ENCODE measurements at places on chromosomes 6 and 20.
A peak's percentile ranks its signal among the peaks of the same experiment; 100 is the strongest.

- DNase-seq: no peak
These were observed 200.0 kb downstream of the WDR27 start for GRCh38 chr6:169501777-169502313.

GRCh38 chr6:94133106-94133505 lies 713.7 kb upstream of the EPHA7 start:
- DNase-seq: no peak

DNA sequence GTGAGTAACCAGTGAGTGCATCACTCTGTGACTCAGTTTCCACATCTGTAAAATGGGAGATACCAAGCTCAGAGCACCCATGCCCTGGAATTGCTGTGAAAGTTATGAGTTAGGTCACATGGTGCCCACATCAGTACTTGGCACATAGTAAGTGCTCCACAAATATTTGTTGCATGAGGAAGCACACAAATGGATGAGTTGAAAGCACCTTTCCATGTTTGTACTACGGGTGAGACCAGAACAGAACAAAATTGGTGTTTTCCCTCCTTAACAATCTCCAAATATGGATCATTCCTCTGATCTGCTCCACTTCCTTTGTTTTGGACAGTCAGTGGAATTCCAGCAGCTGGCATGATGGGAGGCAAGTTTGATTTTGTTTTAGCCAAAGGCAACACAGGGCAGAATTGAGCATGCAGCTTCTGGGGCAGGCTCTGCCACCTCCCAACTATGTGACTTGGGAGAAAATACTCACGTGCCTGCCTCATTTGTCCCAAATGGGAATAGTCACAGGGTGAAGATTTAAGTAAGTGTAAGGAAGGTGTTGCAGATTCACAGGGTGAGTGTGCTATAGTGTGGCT lies 503.7 kb upstream of the SULF2 start:
- no peak for DNase-seq

GRCh38 chr6:12343440-12344162 lies 53.4 kb downstream of the EDN1 start:
- no peak for DNase-seq

DNA sequence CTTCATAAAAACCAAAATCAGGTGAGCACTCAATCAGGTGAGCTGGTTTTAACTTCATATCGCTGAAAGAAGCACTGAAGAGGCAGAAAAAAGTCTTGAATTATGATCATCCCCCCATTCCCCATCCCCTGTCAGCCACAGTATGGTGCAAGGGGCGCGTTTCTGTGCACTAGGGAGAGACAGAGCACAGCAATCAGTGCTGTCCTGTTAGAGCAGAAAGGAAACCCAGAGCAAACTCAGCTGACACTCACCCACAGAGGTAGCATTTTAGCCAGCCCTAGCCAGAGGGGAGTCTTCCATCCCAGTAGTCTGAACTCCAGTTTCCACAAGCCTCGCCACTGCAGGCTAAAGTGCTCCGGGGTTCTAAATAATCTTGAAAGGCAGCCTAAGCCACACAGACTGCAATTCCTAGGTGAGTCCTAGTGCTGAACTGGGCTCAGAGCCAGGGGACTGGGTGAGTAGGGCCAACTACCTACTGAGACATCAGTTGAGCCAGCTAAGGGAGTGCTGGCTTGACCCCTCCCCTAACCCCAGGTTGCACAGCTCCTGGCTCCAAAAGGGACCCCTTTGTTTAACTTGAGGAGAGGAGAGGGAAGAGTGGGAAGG lies 1352.6 kb upstream of the GJE1 start:
- DNase-seq: no peak

DNA sequence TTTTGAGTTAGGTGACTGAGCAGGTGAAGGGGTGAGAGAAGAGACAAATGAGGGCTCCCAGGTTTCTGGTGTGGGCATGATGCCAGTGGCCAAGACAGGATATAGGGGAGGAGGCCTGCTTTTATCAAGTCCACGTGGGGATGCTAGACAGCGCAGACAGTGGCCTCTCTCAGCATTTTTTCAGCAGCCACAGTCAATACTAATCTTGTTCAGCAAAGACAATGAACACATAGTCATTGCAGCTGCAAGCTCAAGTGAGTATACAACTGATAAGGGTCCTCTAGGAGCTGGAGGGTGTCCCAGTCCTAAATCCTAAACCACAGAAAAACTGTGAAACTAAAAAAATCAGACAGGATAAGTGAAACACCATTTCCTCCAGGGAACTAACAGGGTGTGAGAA lies 48.6 kb downstream of the UQCC1 start:
- DNase-seq: peak; percentile 68

DNA sequence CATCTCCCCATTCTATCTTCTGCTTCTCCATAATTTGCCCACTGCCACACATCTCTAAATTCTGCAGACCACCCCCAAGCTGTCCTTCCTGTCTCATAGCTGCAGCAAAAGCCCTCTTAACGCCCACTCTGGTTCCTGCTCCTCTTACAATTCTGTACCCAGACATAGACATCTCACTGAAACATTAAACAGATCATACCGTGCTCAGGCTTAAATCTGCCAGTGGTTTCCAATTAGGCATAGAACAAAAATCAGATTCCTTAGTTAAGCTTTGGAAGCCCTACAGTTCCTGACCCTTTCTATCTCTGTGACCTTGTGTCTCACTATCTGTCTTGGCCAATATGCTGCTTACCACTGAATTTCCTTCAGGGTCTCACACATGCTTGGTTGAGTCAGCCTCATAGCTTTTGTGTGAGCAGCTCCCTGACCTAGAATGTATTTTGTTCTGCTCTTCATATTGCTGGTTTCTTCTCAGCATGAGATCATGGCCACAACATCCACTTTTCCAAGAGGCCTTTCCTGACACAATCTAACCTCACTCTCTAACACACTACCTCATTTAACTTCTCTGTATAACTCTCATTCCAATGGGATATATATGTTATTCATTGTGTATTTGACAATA lies 749.7 kb downstream of the MAFB start:
- no peak for DNase-seq

DNA sequence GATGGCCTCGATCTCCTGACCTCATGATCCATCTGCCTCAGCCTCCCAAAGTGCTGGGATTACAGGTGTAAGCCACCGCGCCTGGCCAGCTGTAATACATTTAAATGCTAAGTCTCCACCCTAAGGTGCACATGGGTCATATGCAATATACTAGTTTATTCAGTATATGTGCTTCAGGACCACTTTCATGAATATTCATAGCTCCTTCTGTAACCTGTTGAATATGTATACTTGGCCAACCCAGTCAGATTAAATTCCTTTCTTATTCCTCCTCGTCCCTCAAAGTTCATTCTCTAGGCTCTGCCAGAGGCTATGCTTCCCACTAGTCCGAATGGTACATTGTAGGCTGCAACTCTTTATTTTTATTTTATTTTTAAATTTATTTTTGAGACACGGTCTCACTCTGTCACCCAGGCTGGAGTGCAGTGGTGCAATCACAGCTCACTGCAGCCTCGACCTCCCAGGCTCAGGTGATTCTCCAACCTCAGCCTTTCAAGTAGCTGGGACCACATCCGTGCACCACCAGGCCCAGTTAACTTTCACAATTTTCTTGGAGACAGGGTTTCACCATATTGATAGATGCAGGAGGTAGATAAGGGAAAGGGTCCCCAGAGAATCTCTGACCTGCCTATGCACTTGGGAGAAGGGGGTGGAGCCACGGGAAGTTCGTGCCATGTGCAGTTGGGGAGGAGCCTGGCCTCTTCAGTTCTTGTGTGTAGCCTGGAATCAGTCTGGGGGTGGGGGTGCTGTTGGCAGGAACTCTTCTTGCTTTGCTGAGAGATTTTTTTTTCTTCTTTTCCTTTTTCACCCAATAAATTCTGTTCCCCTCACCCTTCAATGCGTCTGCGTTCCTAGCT lies 41.3 kb upstream of the DDR1 start:
- DNase-seq: no peak

- no peak for DNase-seq
These were observed 119.2 kb upstream of the CCN2 start for GRCh38 chr6:132070356-132070755.

GRCh38 chr6:79984261-79984660 lies 20.2 kb upstream of the TTK start:
- no peak for DNase-seq

DNA sequence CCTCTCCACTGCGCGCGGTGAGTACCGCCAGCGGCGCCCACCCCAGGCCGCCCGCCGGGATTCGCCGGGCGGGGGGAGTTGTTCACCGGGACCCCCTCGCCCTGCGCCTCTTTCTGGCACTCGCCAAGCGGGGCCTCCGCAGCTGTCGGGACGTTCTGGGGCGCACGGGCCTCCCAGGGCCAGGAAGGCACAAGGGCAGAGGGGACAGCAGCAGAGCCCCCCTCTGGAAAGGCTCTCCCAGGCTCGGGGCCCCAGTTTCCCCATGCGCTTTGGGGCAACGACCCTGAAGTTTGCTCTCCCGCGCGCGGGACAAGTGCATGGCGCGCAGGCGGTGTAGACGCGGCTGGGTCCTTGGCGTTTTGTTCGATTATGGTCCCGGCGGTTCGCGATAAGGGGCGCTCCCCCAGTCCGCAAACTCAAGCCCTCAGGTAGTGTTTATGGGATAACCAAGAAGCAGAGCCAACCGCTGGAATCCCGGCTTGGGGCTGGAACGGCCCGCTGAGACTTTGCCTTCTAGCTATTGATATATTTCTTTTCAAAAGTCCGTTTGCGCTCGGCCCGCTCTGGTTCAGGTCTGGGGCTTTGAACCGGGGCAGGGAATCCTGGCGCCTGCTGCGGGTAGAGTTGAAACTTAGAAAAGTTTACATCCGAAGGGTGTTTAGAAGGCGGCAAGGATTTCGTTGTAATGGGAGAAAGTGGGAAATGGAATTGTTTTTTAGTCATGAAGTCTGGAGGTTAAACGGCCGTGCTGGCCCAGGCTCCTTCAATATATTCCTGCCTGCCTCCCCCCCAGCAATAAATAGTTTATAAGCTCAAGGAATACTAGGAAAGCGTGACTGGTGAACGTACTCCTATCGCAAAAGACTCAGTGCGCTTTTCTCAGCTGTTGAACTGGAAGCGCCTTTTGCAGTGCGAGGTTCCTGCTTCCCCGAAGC lies 595 bp downstream of the EYA2 start:
- peak; percentile 8 for DNase-seq

- no peak for DNase-seq
These were observed 15.2 kb upstream of the KCNK15 start for GRCh38 chr20:44730441-44730840.

DNA sequence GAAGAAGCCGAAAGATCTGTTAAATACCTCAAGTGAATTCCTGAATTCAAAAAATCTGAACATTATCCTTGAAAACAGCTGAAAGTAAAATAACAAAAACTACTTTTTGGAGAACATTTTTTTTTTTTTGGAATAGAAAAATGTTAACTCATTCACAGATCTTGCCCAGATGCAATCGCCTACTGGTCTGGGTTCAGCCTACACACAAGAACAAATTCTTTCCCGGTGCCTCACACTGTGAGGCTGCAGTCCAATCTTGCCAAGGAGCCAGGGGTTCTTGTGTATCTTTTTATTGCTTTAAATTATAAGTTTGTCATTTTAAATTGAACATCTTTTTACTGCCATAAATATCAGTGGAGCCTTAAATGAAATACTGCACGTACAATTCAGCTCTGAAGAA lies 41.2 kb upstream of the TMEM200A start:
- no peak for DNase-seq

DNA sequence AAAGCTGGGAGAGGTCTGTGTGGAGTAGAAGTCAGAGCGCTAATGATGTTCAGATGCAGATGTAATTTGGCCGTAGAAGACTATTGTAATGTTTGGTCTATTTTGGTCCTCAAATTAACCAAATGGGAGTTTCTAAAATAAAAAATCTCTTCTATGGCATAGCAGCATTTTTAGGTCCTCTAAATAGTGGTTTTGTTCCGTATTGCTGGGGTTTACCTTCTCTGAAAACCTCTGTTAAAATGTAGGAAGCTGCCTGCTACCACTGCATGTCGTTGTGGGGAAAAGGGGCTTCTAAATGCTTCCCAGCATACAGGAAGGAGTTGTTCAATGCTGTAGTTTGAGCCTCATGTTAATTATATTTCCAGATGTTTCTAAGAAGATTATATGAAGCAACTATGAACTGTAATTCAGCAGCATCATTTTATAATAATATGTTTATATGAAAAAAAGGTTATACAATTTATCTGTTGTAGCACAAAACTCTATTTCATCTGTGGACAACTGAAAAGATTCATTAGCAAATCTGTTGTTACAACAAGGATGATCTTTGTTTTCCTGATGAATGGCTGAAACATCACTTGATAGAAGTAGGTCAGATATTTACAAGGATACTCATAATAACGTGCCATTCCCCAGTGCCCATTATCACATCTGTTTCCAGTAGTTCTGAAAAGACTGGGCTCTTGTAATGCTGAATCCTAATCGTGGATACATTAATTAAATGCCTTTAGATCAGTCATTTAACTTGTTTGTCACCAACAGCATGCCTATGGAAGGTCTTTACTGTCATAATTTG lies 256.6 kb downstream of the TBC1D7 start:
- DNase-seq: no peak

- DNase-seq: no peak
These were observed 81.6 kb downstream of the MRPL14 start for GRCh38 chr6:44045672-44046015.

DNA sequence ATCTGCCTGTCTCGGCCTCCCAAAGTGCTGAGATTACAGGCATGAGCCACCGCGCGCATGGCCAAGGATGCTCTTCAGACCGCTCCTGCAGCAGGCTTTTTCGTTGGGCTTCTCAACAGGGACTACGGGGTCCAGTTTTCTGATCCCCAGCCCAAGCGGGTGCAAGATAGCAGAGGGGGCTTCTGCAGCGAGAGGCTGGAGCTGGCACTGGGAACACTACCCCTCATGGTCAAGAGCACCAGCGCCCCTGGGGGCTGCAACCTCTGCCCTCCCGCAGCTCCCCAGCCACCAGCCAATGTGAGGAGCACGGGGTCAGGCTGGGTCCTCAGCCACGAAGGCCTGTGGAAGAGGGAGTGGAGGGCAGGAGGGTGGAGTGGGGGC lies 6.0 kb downstream of the CTSZ start:
- no peak for DNase-seq

GRCh38 chr6:22513667-22514066 lies 55.7 kb upstream of the HDGFL1 start:
- no peak for DNase-seq

DNA sequence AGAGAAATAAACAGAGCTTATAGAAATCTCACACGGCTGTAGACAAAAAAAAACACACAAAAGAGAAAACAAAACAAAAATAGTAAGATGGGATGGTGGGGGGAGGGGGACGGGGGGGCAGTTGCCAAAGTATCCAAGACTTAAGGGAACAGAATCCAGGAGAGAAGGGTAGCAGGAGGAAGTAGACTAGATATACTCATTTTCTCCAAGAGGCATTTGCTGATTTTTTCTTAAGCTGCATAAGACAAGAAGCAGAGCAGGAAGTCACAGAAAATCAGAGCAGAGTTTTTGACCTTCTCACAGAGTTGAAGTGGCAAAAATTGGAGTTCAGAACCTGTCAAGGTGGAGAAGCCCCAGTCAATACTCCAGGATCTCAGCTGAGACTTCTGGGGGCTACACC lies 237.7 kb downstream of the HIVEP2 start:
- DNase-seq: no peak

DNA sequence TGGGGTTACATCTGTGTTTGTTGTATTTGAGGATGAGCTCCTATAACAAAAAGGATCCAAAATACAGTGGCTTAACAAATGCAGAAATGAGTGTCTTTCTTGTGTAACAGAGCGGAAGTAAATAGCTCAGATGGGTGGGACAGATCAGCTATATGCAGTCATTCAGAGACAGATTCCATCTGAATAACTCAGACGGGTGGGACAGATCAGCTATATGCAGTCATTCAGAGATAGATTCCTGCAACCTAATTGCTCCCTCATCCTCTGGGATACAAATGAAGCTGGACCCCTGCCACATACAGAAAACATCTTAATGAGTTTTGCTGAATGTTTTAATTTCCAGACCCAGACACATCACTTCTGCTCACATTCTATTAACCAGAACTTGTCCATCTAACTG lies 332.3 kb downstream of the BCKDHB start:
- DNase-seq: no peak

GRCh38 chr6:127921982-127922381 lies 21.1 kb upstream of the THEMIS start:
- DNase-seq: no peak
